ENCODE measurements at places on chromosomes 1 and 21. TPM values are rescaled to one million over a fixed set of nuclear protein-coding genes. Genes with fewer than 3 reads are reported as not detected.

DNA sequence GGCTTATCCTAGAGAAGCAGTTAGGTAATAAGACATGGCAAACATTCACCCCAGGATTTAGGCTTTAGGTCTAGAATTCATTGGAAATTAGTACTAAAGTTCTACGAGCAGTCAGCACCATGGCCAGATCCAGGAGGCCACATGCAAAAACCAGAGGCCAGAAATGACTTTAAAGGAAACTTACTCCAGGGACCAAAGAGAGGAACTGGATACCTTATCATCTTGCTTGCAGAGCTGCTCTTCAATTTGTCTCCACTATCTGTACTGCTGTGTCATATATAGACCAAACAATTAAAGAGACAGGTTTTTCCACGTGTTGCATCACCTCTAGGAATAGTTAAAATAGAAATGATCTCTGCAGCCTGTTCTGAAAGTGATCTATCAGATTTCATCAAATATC, 127.8 kb downstream of the LMX1A start:
- no peaks in the 10 kb centered on the region for H3K27me3 ChIP-seq
- H3K4me3 ChIP-seq: no peak overlapping the region
- no peak for DNase-seq
- H3K4me1 ChIP-seq: no peaks in the 10 kb centered on the region
- no peak overlapping the region for H3K27ac ChIP-seq

CLDN17 gene
- not detected for total RNA-seq

PLD5 gene
- not detected for total RNA-seq

DNA sequence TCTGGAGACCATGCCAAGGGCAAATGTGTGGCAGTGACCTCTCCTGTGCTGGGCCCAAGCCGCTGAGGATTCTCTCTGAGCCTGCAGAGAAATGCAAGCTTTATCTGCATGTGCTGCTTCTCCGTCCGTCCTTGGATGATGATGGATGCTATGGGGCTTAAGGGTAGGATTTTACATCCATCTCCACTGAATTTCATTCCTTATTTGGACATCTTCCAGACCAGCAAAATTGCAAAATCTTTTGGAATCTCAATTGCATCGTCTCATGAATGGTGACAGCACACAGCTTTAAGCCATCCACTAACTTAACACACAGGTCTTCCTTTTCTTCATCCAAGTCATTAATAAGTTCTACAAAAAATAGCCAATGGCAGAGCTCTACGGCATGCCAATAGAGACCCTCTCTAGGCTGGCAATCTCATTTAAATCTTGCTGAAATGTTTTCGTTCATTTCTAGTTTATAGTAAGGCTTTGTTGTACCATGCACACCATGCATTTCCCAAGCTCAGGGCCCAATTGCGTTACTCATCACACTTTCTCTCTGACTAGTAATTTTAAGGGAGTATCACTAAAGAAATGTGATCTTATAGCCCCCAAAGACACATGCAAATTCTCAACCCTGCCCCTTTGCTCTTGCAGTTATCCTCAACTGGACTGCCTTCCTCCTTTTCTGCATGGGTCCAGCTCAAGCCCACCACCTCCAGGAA, 11.1 kb downstream of the BATF3 start:
- no peak overlapping the region for H3K4me3 ChIP-seq
- no peak for DNase-seq
- H3K27me3 ChIP-seq: peaks cover 89% of the 10 kb centered on the region
- no peaks in the 10 kb centered on the region for H3K36me3 ChIP-seq

GRCh38 chr1:43530483-43531106, at the start of gene PTPRF:
TSS of gene PTPRF (plus strand) at chr1:43530883. CDS start at chr1:43545076, 14,193 bp downstream.
- peaks cover 2% of the 10 kb centered on the region for H3K4me1 ChIP-seq
- peak within 1 kb of the TSS; percentile 25 for H3K4me3 ChIP-seq
- peaks cover 43% of the 10 kb centered on the region for H3K27me3 ChIP-seq
- peak; percentile 68 for DNase-seq
- no peaks in the 10 kb centered on the region for H3K36me3 ChIP-seq
- H3K27ac ChIP-seq: no peak within 1 kb of the TSS

NR0B2 gene
- not detected for total RNA-seq

- H3K4me3 ChIP-seq: no peak overlapping the region
- no peaks in the 10 kb centered on the region for H3K36me3 ChIP-seq
- H3K4me1 ChIP-seq: no peaks in the 10 kb centered on the region
- no peaks in the 10 kb centered on the region for H3K27me3 ChIP-seq
- peak; percentile 21 for DNase-seq
Observed at GRCh38 chr1:51044834-51045233, 57.2 kb upstream of the C1orf185 start.

DNA sequence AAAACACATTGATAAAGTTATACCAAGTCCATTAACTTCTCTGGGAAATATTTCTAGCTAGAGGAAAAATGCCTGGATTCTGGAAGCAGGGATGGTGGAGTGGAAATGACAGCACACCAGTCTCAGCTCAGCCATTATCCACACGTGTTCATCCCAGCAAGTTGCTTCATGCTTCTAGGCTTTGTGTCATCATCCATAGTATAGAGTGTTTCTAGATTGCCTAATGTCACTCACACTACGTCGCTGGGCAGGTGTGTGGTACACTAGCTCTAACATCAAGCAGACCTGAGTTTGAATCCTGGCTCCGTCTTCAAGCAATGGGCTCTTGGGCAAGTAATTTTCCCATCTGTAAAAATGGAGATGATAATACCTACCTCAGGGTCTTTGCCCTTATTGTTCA, 326.3 kb downstream of the PBX1 start:
- no peaks in the 10 kb centered on the region for H3K4me1 ChIP-seq
- H3K27me3 ChIP-seq: no peaks in the 10 kb centered on the region
- H3K4me3 ChIP-seq: no peak overlapping the region
- no peak overlapping the region for H3K27ac ChIP-seq

GRCh38 chr1:200473698-200474371, 64.0 kb upstream of the ZNF281 start:
- H3K36me3 ChIP-seq: no peaks in the 10 kb centered on the region
- no peak for DNase-seq
- H3K4me1 ChIP-seq: no peaks in the 10 kb centered on the region

KIF21B gene
- 13.4 TPM for total RNA-seq

DNA sequence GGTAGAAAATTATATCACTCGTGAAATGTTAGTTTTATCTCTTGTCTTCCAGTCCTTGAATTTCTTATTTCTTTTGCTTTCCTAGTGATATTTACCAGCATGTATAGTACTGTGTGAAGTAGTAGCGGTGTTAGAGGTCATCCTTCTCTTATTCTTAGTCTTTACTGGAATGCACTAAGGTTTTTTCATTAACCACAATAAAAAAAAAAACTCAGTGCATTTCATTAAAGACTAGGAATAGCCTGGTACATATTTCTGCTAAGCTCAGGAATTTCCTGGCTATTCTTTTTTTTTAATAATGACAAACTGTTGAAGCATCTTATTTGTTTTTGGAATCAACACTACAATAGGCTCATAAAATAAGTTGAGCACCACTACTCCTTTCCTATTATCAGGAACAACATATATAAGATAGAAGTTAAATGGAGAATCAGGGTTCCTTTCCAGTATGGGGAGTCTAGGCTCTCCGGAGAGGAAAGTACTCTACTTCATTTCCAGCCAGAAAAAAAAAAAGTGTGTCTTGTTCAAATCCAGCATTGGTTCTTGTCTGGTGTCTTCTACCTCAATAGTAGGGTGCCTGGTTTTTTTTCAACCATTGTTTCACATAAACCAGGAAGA, 60.0 kb downstream of the TNFSF18 start:
- DNase-seq: no peak
- no peaks in the 10 kb centered on the region for H3K36me3 ChIP-seq
- H3K27ac ChIP-seq: no peak overlapping the region
- H3K4me3 ChIP-seq: no peak overlapping the region

DNA sequence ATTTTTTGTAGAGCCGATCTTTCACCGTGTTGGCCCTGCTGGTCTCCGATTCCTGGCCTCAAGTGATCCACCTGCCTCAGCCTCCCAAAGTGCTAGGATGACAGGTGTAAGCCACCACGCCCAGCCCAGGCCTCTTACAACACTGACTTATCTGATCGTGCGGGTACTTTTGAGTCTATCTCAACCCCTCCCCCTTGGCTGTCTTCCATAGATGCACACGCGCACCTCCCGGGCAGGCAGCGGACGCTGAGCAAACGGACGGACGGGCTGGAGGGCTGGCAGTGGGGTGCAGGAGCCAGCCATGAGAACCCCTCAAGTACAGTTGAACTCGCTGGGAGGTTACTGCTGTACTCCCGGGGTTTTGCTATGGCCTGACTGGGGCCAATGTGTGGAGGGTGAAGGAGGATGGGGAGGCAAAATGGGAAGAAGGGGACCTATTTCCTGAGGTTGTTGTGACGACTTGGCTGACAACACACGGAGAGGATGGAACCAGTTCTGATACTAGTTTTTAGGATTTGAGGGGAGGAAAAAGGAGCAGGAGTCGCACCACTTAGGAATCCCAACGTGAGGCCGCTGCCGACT, 959 bp downstream of the CD58 start:
- peaks cover 45% of the 10 kb centered on the region for H3K4me1 ChIP-seq
- no peaks in the 10 kb centered on the region for H3K27me3 ChIP-seq
- H3K36me3 ChIP-seq: peaks cover 7% of the 10 kb centered on the region
- peak overlapping the region; percentile 88 for H3K27ac ChIP-seq

DNA sequence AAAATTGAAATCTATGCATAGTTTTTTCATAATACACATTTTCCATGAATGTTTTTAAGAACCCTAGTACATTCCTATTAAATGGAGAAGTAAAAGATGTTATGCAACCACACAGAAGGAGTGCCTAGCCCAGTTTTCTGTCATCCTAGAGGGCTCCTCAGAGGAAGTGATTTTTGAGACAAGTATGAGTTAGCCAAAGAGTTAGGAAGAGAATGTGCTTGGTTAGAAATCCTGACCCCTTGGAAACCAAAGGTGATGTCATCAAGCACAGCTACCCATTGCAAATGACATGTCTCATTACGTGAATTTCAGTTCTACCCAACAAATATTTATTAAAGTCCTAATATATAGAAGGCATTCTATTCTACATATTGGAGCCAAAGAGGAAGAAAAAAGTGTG, 88.9 kb upstream of the TNFSF4 start:
- H3K27me3 ChIP-seq: no peaks in the 10 kb centered on the region
- no peak for DNase-seq
- peaks cover 7% of the 10 kb centered on the region for H3K4me1 ChIP-seq
- H3K36me3 ChIP-seq: no peaks in the 10 kb centered on the region

HES2 gene
- 0.18 TPM for total RNA-seq

CDKN2C gene
- total RNA-seq: 62.2 TPM

DNA sequence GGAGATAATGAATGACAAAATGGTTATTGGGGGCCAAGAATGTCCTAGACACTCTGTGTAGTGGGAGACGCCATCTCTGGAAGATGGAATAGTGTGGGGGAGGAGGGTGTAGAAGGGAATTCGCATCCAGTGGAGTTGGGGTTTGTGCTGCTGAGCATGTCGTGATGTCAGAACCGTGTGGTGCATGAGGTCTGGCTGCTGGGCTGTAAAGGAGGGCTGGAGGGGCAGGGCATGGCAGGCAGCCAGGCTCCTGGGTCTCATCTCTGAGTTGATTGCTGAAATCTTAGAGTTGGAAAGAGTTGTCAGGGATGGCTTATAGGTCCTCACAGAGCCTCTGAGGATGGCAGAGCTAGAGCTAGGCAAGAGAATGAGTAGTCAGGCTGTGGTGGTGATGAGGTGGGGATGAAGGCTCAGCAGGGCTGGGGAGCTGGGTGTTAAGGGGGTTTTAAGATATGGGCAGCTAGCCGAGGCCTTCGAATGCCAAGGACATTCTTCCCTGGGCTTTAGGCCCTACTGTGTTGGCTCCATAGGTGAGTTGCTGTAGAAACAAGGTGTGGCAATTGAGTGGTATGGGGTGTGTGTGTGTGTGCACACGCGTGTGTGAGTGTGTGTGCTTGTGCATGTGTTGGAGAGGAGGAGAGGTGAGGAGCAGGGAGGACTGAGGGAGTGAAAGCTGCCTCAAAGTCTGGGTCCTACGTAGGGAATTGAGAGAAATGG, 1.9 kb downstream of the PPFIA4 start:
- peaks cover 26% of the 10 kb centered on the region for H3K36me3 ChIP-seq
- no peak overlapping the region for H3K4me3 ChIP-seq
- no peaks in the 10 kb centered on the region for H3K27me3 ChIP-seq
- peaks cover 27% of the 10 kb centered on the region for H3K4me1 ChIP-seq
- no peak overlapping the region for H3K27ac ChIP-seq

OVAAL gene
- not detected for total RNA-seq

GRCh38 chr1:248857749-248858095, 1.2 kb downstream of the ZNF692 start:
- H3K4me3 ChIP-seq: peak overlapping the region; percentile 66
- H3K36me3 ChIP-seq: peaks cover 48% of the 10 kb centered on the region
- H3K27me3 ChIP-seq: no peaks in the 10 kb centered on the region
- DNase-seq: no peak

DNA sequence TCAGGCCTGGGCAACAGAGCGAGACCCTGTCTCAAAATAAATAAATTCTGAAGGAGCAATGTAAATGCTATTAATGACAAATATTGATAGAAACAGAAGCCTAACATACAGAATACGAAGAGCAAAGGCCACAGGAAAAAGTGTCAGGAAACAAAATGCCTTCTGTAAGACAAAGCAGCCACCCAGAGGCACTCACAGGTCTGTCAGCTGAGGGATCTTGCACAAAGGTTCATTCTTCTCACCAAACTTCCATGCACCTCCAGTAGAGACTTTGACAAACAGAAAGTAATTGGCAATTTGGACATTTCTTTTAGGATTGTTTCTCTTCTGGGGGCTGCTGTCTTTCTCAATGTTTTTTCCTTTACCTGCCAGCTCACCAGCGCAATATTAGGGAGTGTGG, 1.2 kb upstream of the ALDH9A1 start:
- H3K36me3 ChIP-seq: no peaks in the 10 kb centered on the region
- H3K4me1 ChIP-seq: peaks cover 6% of the 10 kb centered on the region
- no peak for DNase-seq
- H3K27ac ChIP-seq: no peak overlapping the region
- H3K4me3 ChIP-seq: no peak overlapping the region
- H3K27me3 ChIP-seq: peaks cover 2% of the 10 kb centered on the region

- no peaks in the 10 kb centered on the region for H3K36me3 ChIP-seq
- H3K27me3 ChIP-seq: no peaks in the 10 kb centered on the region
- no peak overlapping the region for H3K4me3 ChIP-seq
- DNase-seq: no peak
- no peak overlapping the region for H3K27ac ChIP-seq
Observed at GRCh38 chr1:184254849-184255248, 132.0 kb upstream of the C1orf21 start.

FMOD gene
- 0.13 TPM for total RNA-seq

ANGPTL7 gene
- total RNA-seq: not detected

DNA sequence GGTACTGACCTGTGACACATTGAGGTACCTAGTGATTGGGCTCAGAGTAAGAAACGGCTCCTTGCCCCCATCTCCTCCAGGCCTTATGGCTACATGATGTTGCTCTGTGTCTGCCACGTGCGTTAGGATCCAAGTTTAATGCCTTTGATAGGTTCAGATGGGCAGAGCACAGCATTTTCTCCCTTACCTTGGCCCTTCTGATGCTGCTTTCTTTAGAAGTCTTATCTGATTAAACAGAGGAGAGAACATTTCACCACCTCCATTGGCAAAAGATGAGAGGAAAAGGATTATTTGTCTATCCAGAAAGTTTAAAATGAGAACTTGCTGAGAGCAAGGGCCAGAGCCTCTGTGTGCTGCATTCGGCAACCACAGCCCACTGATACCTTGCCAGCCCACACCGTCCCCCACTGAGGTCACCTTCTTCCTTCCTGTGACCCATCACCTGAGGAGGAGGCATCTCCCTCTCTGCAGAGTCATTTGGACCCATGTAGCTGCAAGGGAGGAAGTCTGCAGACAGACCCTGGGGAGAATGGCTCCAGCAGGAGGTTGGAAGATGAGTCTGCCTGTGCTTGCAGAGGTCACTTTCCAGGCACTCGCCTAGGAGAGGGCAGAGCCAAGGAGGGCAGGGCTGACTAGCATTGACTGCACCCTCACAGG, 16.7 kb downstream of the SHISA4 start:
- H3K4me3 ChIP-seq: no peak overlapping the region
- H3K36me3 ChIP-seq: no peaks in the 10 kb centered on the region
- DNase-seq: no peak
- H3K27ac ChIP-seq: no peak overlapping the region
- H3K4me1 ChIP-seq: no peaks in the 10 kb centered on the region
